Stimulated activated CD4-positive, alpha-beta T cell treated with anti-CD3 and anti-CD28 coated beads, TNF-alpha, amount 100 ng/mL, for 1 hour (primary cell): ENCODE measurements at places on chromosomes 2 and 18.
A peak's percentile ranks its signal among the peaks of the same experiment; 100 is the strongest.

DNA sequence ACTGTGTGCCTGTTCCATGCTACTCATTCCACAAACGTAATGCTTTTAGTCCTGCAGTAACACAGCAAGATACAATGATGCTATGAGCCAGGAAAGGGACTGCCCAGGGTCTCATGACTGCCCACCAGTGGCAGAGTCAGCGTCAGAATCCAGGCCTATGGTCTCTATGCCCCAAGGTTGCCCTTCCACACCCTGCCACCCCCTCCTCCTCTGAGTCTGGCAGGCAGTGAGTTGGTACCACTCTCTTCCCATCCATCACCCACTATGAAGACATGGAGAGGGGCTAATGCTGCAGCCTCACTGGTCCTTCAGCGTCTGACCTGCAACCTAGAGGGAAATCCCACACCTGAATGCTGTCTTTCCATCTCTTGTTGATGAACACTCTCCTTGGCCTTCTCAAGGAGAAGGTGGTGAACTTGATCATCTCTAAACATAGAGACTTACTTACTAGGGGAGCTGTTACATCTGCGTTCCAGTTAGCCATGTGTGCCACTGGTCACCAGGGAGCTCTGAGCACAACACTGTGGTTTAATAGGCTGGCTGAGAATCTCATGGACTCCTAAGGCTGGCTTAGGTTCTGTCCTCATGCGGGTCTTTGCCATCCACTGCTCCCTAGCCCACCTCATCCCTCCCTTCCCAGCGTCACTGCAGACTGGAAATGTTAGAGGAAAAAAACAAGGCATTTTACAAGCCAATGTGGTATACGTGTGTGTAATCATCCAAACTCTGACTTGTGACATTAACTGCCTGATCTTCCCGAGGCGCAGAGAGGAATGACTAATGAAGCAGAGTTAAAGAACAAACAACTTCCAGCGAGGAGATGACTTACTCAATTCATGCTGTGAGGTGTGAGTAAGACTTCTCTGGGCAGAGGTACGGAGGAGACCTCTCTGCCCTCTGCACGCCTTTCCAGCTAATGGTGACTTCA, 28.8 kb downstream of the STEAP3 start:
- no peak for DNase-seq

DNA sequence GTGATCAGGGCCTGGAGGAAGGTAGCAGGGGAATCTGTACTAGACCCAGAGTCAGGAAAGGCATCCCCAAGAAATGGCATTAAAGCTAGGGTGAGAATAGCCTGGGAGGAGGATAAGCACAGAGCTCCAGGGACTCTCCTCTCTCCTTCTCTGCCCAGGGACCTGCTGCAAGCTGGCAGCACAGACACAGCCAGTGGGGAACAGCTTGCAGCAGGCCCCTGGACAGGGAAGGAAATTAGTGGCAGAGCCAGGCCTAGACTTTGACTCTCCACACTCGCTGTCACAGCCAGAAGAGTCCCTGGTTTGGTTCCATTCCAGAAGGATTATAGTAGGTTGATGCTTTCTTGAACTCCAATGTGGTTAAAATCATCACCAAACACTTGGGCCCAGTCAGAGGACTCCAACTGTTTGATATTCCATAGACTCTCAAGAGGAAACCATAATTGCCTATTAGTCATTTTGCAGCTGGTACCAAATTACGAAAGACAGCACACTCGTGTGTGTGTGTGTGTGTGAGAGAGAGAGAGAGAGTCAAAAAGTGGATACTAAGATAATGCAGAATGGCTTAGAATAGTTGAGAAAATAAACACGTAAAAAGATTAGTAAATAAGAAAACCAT, 95.5 kb upstream of the ATP8B1 start:
- no peak for DNase-seq

GRCh38 chr18:45478889-45479288, 136.4 kb upstream of the SLC14A2 start:
- DNase-seq: no peak

GRCh38 chr2:74278176-74278575, 65.0 kb downstream of the SLC4A5 start:
- no peak for DNase-seq

- DNase-seq: no peak
Measured at GRCh38 chr2:101781326-101781725, 83.8 kb downstream of the MAP4K4 start.

- no peak for DNase-seq
Measured at GRCh38 chr2:206218796-206219499, 55.5 kb upstream of the ZDBF2 start.

GRCh38 chr2:1864301-1864980, 120.1 kb upstream of the PXDN start:
- no peak for DNase-seq

DNA sequence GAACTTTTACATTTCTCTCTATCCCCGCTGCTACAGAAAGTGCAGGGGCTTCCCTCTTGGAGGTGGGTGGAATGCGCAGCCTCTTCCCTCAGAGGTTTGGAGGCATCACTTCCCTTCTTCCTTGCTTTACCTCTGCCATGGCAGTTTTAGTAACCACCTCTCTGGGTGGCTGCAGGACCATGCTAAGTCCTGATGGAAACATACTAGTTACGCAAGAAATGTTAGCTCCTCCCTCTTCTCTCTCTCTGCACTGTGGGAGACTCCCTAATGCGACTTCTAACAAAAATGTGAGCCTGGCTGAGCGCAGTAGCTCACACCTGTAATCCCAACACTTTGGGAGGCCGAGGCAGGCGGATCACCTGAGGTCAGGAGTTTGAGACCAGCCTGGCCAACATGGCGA, 116.8 kb upstream of the RAB6C start:
- DNase-seq: no peak

GRCh38 chr2:83686863-83687262, 772.2 kb downstream of the SUCLG1 start:
- no peak for DNase-seq

GRCh38 chr2:3449086-3449485, 69.6 kb downstream of the TRAPPC12 start:
- DNase-seq: no peak

DNA sequence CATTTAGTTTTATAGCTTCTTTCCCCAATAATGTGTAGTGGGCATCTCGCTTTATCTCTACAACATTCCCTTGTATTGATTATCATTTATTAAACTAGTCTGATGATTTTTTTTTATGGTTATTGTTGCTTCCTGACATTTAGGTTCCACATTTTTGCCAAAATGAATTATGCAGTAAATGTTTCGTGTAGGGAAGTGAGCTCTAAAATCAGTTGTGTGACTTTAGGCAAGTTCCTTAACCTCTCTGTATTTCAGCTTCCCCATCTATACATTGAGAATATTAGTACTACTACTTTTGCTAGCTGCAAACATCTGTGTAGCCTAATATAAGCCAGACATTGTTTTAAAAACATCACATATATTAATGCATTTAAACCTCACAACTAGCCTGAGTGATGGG, 22.9 kb downstream of the SOCS6 start:
- no peak for DNase-seq

- DNase-seq: no peak
Measured at GRCh38 chr18:76377359-76377756, 117.7 kb downstream of the ZNF516 start.

GRCh38 chr2:10493634-10494281, 45.6 kb upstream of the ODC1 start:
- DNase-seq: peak; percentile 57

DNA sequence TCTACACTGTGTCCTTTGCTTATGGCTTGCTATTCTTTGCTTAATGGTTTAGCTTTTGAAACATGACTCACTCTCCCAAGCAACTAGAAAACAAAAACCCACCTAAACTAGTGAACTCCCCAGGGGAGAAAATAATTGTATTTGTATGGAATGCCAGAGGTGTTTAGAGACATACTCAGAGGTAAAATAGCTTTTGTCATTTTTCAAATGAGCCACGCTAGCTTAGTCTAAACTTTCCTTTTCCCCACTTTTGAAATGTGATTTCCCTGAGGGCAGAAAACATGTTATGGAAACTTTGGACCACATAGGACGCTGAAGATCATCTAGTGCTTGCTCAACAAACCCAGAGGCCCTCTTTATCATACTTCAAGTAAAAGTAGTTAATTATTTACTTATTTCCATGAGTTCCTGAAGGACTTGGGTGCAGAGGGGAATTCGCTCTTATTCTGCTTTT, 16.5 kb upstream of the CYTIP start:
- DNase-seq: no peak

DNA sequence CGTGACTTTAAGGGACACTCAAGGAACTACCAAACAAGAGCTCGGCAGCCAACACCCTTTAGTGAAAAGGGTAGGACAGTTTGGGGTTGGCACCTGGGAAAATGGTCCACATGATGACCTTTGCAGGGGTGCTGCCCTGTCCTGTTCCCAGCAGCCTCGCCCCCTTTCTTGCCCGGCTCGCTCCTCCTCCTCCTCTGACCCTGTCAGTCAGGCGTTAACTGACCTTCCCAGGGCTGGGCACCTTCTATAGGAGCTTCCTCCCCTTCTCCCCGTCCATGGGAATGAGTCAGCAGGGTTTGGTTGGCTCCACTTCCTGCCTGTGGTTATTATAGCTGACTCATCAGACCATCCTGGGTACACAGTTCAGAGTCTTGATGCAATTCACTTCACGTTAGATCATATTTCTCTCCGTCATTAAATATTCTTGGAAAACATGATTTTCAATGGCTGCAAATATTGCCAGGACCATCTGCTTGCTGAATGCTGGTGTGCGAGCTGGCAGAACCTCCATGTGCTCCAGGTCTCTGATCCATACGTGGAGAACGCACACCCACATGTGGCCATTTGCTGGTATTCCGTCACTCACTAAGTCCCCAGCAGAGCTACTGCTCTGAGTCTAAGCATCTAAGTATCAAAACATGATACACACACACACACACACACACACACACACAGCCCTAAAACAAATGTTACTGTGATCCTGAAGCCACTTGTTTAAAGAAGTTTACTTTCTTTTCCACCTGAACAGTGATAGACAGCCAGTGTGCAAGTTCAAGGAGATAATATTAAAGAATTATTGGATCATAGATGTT, 185.0 kb downstream of the ANAPC1 start:
- no peak for DNase-seq

GRCh38 chr2:161415987-161416707, at the start of gene TBR1:
TSS of gene TBR1 (plus strand) at chr2:161416297. CDS start at chr2:161416411, 114 bp downstream.
- DNase-seq: no peak

DNA sequence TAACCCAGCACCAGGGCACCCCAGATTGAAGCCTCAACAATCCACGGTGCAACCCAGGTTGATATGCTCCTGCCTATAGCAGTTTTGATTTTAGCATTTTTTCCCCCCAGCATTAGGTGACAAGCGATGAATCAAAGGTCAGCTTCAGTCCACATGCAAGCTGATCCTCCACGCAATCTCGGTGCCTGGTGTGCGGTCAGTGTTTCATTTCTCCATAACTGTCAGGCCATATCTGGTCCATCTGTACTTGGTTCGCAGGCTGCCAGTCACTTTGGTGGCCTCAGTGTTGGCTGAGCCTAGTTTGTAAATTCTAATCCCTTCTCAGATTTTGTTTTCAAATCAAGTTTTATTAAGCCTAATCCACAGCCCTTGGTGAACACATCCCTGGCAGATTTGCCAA, 30.2 kb downstream of the KCNG3 start:
- DNase-seq: no peak

DNA sequence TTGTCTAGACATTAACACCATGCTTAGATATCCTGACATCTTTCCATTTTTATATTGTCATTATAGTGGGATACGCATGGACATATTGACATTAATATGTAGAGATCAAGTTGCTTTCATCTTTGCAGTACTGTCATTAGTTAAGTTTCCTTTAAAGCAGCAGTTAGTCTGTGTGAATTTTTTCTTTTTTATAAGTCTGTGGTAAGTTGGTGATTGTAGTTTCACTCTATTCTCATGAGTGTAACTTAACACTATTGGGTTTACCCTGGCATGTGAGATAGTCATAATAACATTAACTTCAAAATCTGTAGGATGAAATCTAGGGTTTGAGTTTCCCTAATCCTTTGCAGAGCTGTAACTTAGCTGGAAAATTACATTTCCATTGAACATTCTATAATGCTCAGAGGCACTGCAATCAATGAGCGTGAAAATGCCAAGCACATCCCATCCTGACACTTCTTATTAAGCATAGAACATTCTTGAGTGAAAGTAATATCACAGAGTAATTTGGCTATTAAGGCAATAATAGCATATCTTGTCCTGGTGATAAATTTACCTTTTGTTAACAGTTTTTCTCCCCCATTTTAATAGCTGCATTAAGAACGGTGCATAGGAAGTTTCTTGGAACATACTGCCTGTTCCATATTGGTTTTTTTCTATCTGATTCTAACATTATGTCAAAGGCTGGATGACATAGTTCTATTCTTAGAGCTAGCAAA, 47.5 kb upstream of the DARS1 start:
- no peak for DNase-seq

DNA sequence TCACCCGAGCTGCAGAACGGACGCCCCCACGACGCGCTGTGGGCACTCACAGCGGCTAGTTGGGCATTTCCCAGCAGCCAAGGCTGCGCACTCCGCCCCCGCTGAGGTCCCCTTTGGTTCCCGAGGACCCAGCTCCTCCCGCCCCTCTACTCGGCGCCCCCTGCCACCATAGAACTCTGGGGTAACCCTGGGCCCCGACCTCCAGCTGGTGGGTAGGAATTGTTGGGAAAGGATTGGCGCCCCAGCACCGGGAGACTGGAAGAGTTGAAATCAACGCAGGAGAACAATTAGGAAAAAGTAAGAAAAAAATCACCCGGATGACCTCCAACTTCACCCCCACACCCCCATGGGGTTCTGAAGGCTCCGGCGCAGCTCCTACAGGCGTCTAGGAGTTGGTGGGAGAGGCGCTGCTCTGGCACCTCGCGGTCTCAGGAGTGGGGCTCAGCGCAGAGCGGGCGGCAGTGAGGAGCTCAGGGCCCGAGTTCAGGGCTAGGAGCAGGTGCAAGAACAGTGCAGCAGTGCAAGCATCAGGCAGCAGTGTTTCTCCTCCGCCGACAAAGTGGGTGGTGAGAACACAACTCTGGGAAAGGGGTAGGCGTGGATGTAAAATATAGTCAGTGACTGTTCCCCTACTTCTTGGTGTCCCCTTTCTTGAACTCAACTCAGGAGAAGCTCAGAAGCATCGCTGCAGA, 14.0 kb downstream of the POU3F3 start:
- no peak for DNase-seq

DNA sequence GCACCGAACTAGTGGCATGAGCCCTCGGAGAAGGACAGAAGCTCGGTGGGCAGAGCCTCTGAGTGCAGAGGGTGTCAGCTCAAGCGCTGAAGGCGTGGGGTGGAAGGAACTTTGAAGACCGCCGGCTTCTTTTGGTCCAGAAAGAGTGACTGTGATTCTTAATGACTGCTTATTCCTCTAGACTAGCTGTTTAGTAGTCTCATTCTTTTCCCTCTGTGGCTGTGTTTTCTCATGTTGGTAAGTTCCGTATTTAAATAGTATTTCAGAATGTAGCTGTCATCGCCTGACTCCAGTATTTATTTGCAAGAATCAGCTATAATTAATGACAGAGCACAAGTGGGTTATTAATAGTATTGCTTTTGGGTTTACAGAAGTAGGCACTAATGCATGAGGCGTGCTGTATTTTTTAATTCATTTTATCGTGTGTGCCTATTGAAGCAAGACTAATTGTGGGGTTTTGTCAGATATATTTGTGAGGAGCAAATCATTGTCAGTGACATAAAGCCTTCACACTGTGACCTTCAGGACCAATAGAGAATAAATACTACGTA, 80.8 kb upstream of the NFATC1 start:
- DNase-seq: no peak
